ENCODE measurements at places on chromosomes 2 and 18.

- no peak for DNase-seq
Measured at GRCh38 chr18:25661831-25662230, 309.9 kb upstream of the ZNF521 start.

DNA sequence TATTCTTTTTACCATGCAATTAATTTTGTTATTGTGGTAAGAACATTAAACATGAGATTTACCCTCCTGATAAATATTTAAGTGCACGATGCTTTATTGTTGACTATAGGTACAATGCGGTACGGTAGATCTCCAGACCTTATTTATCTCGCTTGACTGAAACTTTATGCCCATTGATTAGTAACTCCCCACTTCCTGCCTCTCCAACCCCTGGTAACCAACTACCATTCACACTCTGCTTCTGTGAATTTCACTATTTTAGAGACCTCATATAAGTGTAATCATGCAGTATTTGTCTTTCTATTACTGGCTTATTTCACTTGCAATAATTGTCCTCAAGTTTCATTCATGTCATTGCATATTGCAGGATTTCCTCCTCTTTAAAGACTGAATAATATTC lies 195.7 kb upstream of the ID2 start:
- no peak for DNase-seq

GRCh38 chr2:108805032-108805431 lies 18.5 kb downstream of the CCDC138 start:
- DNase-seq = no peak

DNA sequence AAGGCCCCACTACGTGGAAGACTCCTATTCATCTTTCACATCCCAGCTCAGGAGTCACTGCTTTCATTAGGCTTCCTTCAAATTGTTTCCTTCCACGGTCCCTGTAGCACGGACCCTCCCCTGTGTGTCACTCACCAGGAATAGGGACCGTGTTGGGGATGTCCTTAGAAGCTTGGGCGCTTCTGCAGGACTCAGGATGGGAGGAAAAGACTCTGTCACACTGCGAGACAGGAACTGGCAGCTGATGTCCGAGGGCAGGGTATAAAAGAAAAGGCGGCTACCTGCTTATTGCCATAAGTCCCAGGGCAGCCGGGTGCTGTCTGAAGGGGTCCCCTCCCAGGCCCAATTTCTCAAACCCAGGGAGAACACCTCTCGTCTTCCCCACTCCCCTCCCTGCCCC lies 79.1 kb downstream of the BCL2L11 start:
- DNase-seq = no peak

GRCh38 chr2:124092651-124093050 lies 67.6 kb downstream of the CNTNAP5 start:
- no peak for DNase-seq

DNA sequence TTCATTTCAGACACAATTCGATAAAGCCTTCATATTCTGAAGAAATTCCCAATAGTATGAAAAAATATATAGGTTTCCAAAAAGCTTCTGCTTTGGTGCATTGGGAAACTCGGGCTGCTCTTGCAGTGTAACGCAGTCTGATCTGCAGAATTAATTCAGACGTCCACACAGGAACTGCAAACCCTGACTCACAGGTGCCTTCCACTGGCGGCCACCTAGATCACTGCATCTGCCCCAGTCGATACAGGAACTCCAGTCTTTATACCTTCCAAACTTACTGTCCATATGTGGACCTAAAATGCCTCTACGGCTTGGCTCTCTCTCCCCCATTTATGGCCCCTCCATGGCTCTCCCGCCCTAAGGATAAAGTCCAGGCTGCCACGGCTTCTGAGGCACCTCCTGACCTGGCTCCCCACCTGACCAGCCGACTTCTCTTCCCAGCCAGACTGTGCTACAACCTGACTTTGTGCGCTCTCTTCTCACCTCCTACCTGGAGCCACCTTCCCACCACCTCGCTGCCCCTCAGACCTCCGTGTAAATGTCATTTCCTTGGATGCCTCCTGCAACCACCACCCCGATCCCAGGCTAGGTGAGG lies 39.7 kb downstream of the L3MBTL4 start:
- DNase-seq = no peak

DNA sequence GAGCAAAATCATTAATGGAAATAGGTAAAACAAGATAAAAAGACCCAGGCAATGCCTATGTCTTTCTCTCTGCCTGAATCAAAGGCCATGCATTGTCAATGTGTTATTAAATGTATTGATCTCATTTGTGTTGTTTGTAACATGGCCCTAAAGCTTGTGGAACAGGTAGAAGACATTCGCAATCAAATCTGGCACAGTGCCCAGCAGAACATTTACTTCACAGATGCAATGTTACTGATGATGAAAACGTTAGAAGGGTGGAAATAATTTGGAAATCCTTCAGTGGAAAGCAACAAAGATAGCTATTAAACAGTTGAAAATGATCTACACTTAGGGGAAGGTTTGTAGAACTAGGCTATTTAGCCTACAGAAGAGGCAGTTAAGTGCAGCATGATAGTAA lies 368.2 kb downstream of the EPHA4 start:
- no peak for DNase-seq

- no peak for DNase-seq
Measured at GRCh38 chr2:231161877-231162329, 36.5 kb upstream of the ARMC9 start.

DNA sequence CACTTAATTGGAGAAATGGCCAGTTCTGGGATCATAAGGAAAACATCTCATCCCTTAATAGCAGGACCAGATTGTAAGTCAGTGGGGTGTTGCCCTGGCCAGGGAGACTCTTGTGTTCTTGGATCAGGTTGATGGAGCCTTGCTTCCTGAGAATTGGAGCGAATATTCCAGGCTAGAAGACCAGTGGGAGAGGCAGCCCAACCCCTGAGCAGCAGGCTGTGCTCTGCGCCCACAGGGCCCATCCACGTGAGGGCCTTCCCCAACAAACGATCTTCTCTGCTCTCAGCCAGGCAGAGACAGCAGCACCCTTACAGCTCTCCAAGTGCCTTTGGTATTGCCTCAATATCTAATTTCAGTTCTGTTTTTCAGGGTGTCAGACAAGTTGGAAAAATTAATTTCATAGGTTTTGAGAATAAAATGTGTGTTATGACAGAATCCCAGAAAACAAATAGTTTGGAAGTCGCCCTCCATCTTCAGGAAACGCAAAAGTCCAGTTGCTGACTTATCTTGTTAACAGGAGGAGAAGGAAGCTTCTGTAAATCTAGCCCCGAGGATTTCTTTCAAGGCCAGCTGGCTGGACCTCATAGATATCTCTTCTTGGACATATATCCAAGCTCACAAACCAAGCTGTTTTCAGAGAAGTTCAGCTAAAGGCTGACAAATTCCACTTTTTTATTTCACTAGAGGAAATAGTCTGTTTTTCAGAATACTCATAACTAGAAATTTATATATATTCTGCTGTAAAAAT lies 105.5 kb downstream of the COPS8 start:
- DNase-seq = no peak
